ENCODE measurements at places on chromosomes 12 and 14.
A peak's percentile ranks its signal among the peaks of the same experiment; 100 is the strongest.

GRCh38 chr14:50319721-50320120 lies 7.6 kb downstream of the DMAC2L start:
- no peak for DNase-seq

- no peak for DNase-seq
Observed at GRCh38 chr12:95988506-95989275, 7.5 kb downstream of the HAL start.

DNA sequence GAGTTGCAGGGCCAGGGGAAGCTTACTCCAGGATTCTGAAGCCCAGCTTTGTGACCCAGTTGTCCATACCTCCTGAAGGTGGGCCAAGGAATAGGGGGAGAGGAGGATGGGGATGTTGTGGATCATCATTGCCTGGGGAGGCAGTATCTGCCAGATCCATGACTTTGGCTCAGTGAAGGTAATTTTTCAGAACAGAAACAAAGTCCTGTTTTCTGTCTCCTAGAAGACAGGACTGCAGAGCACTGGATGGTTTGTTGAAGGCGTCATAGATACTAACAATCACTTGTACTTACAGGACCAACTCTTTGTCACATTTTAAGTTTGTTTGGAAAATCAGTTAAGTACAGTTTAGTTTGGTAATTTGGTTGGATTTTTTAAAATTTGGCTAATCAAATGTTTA lies 38.4 kb downstream of the ANO6 start:
- DNase-seq: no peak

DNA sequence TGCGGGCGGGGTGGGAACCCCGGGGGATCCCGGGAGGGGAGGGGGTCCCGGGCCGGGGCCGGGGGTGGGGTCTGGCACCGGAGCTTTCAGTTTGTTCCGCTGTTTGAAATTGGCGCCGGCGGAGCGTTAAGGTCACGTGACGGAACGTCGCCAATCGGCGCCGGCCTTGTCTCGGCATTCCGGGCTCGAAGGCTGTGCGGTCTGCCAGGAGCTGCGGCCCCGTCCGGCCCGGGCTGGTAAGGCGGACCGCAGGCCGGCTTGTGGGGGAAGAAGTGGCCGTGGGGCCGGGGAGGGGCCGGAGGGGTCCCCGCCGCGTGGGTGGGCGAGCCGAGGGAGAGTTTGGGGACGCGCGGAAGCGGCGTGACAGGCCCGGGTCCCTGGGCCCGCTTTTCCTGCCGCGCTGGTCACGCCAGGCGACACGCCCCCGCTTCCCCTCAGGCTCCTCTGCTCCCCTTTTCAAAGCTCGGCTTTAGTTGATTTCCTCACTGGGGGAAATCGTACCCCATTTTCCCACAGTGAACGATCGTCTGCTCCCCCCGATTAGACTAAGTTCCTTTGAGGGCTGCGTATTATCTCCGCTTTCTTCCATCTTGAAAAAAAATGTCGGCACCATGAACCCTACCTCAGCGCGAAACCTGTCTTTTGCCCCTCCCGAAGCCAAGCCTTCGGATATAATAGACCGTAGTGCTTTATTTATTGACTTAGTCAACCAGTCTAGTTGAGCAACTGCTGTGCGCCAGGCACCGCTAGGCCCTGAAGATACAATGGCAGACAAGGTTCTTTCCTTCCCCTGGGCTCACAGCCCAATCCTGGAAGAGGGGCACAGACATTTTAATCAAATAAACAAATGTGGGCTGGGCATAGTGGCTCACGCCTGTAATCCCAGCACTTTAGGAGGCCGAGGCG lies at the start of the genes FOXM1 and RHNO1:
TSS of gene FOXM1 (minus strand) at position 128 of the 906 bp plus-strand sequence. CDS start 2,696 bp downstream, outside the sequence.
TSS of gene RHNO1 (plus strand) at position 177 of the 906 bp plus-strand sequence. CDS start 8,144 bp downstream, outside the sequence.
- peak; percentile 90 for DNase-seq

GRCh38 chr12:50419112-50419909 lies 18.6 kb downstream of the LARP4 start:
- DNase-seq: peak; percentile 32

GRCh38 chr14:94109915-94110250 lies 653 bp upstream of the IFI27 start:
- DNase-seq: no peak

GRCh38 chr12:104064031-104064841 lies at the start of gene HCFC2:
Gene HCFC2, plus strand, starts transcription at chr12:104064531. Its CDS starts 30 bp downstream, at chr12:104064561.
- peak; percentile 81 for DNase-seq

DNA sequence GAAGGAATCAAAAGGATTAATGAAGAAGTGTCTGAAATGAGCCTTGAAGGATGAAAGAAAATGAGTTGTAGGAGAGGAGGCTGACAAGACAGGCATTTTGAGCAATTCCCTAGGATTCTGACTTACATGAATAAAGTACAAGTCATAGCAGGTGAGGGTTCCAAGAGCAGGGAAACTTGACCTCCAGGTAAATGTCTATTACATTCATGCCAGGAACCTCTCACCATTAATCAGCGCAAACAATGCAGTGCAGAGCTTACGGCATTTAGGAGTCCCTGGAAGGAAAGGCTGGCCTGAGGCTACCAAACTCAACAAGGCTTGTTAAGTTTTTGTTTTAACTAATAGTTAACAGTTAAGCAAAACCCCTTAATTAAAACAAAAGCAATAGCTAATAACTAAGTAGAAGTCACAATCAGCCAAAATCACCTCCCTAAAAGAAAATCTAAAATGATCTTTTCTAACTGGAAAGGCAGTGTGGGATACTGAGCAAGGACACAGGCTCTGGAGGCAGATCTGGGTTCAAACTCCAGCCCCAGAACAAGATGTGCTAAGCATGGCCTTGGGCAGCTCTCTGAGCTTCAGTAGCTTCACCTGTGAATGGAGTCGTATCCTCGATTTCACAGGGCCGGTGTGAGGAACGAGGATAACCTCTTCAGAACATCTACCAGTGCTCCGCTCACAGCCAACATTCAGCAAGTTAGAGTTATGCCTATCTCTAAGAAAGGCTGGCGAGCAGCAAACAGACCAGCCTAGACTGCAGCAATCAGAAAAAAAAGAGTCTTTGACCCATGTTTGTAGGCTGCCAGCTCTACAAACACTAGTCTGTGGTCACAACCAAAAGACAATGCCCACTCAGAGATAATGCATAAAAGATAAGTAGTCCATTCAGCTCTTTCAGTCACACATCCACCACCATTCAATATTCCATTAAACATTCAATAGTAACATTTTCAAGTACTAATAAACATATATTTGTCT lies 16.9 kb downstream of the PPTC7 start:
- no peak for DNase-seq

DNA sequence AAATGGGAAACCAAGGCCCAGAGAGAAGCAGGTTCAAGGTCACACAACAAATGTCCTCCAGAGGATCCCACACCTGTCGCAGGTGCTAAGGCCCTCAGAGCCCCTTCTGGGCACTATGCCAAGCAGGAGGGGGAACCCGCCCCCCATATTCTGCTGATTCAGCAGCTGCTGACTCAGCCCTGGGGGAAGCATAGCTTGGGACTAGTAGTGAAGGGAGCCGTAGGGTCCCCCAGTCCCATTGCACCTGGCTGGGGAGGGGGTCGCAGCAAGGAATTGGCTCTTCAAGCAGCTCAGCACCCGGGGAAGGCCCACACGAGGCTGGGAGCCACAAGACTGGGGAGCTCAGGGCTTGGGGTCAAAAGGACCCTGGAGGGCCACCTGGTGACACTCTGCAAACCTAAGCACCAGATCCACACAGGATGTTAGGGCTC lies 1.0 kb downstream of the RASAL1 start:
- no peak for DNase-seq

GRCh38 chr14:100593751-100594624 lies 6.8 kb upstream of the BEGAIN start:
- no peak for DNase-seq

DNA sequence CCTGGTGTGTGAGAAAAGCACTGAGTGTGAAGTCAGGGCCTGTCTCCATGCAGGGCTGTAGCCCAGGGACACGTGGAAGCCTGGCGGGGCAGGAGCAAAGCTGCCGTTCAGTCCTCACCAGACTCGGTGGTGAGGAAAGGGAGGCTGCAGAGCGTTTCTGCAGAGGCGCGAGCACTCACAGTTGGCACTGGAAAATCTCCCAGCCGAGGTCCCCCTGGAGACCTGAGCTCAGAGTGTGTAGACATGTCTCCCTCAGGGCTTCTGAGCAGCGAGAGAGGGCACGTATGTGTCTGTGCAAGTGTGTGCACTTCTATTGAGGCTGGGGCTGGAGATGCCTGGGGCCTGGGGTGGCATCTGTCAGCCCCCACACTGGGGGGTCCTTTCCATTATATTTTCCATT lies 11.0 kb upstream of the HHIPL1 start:
- DNase-seq: no peak

DNA sequence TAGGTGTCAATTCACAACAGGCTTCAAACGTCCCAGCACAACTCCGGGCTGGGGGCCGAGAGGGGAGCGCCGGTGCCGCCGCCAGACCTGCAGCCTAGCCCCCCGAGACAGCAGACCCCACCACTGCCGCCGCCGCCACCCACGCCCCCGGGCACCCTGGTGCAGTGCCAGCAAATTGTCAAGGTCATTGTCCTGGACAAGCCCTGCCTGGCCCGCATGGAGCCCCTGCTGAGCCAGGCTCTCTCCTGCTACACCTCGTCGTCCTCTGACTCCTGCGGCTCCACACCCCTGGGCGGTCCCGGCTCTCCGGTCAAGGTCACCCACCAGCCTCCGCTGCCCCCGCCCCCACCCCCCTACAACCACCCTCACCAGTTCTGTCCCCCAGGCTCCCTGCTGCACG lies 39.4 kb downstream of the SLC6A12 start:
- no peak for DNase-seq

- DNase-seq: no peak
Observed at GRCh38 chr14:101600891-101601605, 39.8 kb downstream of the DIO3 start.

DNA sequence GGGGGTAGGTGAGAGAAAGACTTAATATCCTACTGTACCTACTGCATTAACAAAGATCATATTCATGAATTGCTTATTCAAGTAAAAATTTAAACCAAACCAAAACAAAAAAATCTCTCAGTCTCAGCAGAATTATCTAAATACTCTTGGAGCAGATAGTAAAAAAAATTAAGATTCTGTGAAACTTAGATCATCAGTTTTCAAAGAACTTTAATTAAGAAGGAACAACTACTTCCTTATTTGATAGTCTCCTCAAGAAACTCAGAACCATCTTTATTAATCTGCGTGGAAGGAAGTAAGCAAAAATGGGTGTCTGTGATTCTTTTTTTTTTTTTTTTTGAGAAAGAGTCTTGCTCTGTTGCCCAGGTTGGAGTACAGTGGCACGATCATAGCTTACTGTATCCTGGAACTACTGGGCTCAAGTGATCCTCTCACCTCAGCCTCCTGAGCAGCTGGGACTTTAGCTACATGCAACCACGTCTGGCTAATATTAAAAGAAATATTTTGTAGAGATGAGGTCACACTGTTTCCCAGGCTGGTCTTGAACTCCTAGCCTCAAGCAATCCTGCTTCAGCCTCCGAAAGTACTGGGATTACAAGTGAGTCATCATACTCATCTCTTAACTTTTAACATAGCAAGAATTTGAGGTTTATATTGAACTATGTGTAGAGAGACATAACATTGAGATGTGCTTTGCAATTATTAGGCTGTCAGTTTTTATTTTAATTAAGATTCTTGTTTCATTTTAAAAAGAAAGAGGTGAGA lies 37.4 kb downstream of the GAS2L3 start:
- no peak for DNase-seq

DNA sequence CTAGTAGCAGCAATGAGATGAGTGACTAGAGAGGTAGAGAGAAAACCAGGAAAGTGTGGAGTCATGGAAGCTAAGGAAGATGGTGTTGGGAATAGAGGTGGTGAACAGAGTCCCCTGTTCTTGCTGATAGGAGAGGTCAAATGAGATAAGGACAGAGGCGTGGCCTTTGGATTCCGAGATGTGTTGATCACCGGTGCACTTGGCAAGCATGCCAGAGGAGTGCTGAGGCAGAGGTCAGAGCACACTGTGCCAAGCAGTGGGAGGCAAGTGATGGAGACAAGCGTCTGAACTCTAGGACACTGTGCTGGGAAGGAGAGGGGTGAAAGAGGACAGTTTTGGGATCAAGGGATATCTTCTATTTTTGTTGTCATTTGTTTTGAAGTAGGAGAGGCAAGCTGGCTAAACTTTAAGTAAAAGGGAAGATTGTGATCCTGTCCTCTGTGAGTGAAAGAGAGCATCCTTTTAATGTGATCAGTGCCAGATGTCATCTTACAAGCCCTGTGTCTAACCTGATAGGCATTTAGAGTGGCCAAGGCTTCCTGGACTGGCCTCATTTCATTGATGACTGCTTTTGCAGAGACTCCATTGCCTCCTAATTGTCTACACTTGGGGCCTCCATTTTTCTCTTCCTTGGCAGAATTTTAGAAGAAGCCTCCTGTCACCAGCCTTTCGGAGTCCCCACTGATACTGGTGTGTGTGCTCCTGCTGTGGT lies 336.4 kb downstream of the CACNA1C start:
- no peak for DNase-seq

GRCh38 chr12:32033406-32033805 lies 73.2 kb upstream of the BICD1 start:
- no peak for DNase-seq

- DNase-seq: no peak
Observed at GRCh38 chr12:127459687-127460086, 807.3 kb upstream of the TMEM132C start.

GRCh38 chr12:28130625-28131598 lies 59.3 kb upstream of the CCDC91 start:
- peak; percentile 84 for DNase-seq

- no peak for DNase-seq
Observed at GRCh38 chr14:24422261-24422660, 7.2 kb downstream of the CBLN3 start.
